Stimulated activated CD4-positive, alpha-beta T cell treated with anti-CD3 and anti-CD28 coated beads, Interleukin-15, amount 100 ng/mL, for 24 hours (primary cell): ENCODE measurements at places on chromosomes 5 and 9.

DNA sequence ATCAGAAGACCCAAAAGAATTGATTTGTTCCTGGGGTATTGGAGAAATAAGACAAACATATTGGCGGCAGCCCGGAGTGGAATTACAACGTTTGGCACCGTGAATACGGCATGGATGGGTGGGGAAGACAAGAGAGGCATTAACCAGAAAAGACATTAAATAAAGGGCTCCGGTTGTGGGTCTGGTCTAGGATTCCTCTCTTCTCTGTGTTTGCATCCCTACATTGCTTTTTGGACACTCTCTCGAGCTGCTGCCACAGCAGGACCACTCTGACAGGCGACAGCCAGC is 138.7 kb upstream of the PALM2AKAP2 start:
- DNase-seq: no peak

DNA sequence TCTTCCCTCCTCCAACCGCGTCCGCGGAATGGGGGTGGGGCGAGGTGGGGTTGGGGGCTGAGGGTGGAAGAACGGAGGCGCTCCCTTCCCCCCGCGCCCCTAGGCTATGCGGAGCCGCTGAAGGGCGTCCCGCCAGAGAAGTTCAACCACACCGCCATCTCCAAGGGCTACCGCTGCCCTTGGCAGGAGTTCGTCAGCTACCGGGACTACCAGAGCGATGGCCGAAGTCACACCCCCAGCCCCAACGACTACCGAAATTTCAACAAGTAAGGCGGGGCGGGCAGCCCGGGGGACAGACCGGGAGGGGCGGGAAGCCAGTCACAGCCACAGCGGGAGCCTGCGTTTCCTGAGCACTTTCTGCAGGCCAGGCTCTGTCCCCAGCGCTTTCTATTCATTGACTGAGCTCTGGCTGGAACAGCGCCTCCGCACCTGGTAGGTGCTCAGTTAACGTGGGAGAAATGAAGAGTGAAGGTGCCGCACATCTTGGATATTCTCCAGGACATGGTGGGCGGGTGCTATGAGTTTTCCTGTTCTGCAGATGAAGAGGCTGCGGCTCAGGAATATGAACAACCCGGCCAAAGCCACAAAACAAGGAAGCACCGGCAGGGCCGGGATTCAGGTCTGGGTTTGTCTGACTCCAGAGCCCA is 11.3 kb downstream of the MYOZ3 start:
- peak; percentile 42 for DNase-seq

GRCh38 chr5:18380729-18381362 is 746.6 kb downstream of the TAF11L14 start:
- DNase-seq: no peak

DNA sequence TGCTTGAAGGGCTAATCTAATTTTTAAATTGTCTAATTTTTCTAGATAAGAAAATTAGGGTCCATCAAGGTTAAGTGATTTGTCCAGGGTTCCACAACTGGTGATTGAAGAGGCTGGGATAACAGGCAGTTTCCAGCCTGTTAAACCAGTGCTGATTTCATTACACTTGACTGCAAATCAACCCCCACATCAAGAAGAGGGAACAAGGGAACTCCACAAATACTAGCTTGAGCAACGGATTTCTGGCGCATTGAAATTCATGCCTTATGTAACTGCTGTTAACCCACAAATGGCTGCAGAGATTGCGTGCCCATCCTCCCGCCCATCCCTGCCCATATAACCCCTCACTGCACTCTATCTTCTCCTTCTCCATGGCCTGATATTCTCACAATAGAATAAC is 10.0 kb downstream of the PLPPR1 start:
- DNase-seq: no peak

DNA sequence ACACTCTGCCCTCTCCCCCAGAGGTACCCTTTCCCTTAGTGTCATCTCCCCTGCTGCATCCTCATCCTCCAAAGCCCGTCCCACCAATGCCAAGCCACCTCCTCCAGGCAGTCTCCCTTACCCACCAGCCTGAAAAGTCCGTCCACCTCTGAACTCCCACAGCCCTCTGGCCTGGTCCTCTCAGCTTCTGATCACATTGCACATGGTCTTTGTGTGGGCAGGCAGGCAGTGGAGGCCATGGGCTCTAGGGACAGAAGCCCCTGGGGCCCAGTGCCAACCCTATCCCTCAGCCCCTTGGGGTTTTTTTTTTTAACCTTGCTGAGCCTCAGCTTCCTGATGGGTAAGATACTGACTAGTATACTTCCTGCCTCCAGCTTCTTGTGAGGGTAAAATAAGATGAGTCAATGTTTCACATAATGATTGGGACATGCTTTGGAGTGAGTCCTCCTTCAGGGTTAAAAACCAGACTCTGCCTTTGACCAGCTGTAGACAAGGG is 19.4 kb downstream of the CSF1R start:
- no peak for DNase-seq
